Immature natural killer cell (primary cell): ENCODE measurements at places on chromosomes 11 and 22. TPM values are rescaled to one million over a fixed set of nuclear protein-coding genes. Genes with fewer than 3 reads are reported as not detected.

GRCh38 chr22:43925433-43926348 lies 2.1 kb downstream of the PNPLA3 start:
- H3K27ac ChIP-seq: peak overlapping the region; percentile 35
- H3K4me3 ChIP-seq: peak overlapping the region; percentile 62
- H3K36me3 ChIP-seq: no peaks in the 10 kb centered on the region
- H3K27me3 ChIP-seq: peaks cover 5% of the 10 kb centered on the region

DNA sequence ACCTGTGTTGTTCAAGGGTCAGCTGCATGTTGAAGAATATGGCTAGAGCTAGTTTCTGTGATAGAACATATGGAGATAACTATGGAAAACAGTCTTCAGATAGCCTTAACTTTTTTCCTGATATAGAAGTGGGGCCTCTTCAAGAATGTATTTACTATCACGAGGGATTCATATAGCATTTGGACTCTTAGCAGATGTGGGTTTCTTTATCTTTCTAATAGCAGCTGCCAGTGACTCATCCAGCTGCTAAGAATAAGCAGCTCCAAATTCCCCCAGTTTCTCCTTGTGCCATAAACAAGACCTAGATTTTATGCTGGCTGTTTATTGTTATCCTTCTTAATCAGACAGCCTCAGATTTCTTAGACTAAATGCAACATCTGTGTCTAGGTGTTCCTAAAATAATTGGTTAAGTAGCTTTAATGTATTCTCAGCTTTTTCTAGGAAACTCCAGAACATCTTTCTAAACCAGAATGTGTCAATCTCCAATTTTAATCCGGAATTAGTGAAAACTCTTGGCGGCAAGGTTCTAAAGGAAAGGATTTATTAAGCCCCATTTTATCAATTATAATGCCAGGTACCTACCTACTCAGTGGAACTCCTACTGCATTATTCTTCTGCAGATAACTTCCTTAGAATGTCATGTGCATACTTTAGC lies 119.8 kb downstream of the CSTPP1 start:
- peaks cover 17% of the 10 kb centered on the region for H3K36me3 ChIP-seq
- no peak overlapping the region for H3K4me3 ChIP-seq
- H3K27ac ChIP-seq: no peak overlapping the region
- no peaks in the 10 kb centered on the region for H3K27me3 ChIP-seq
- H3K4me1 ChIP-seq: no peaks in the 10 kb centered on the region
- DNase-seq: no peak

GRCh38 chr11:64536396-64536941 lies 54.6 kb upstream of the SLC22A12 start:
- no peak for DNase-seq
- H3K27ac ChIP-seq: no peak overlapping the region
- peaks cover 7% of the 10 kb centered on the region for H3K27me3 ChIP-seq
- no peaks in the 10 kb centered on the region for H3K4me1 ChIP-seq

The CCDC81 gene
- polyA plus RNA-seq: not detected

DNA sequence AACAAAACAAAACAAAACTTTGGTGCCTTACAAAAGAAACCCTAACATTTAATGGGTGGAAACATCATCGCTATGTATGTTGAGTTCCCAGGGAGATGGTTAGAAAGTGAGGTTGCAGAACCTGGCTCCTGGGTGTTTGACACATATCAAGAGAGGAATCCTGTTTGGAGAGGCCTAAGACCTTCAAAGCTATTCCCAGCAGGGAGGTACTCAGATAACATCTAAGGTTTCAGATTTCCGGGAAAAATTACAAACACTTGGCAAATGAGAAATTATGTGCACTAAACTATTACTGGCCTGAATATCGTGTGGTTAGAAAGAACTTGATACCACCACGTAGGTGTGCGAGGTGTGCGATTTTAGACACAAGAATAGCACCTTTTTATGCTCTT lies 18.5 kb downstream of the TRIM5 start:
- no peak overlapping the region for H3K27ac ChIP-seq
- peaks cover 56% of the 10 kb centered on the region for H3K36me3 ChIP-seq
- H3K4me3 ChIP-seq: no peak overlapping the region
- no peak for DNase-seq
- H3K27me3 ChIP-seq: no peaks in the 10 kb centered on the region

DNA sequence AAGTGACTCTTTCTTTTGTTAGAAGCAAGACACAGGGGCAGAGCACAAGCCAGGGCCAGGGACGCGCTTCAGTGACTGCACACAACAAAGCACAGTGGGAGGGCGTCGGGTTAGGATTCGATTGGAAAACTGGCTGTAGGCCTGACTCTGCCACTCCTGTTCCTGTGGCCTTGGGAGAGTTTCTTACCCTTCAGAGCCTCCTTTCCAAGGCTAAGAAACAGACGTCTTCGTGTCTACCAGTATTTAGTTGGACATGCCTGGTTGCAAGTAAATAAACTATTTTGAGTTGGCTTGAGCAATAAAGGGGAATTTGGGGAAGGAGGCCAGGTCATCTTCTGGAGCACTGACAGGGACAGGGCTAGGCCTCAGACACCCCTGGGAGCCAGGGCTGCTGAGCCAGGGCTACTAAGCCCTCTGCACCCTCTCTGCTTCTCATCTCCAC lies 549.1 kb downstream of the INSC start:
- no peak for DNase-seq
- no peak overlapping the region for H3K27ac ChIP-seq
- H3K4me3 ChIP-seq: no peak overlapping the region
- H3K36me3 ChIP-seq: no peaks in the 10 kb centered on the region
- H3K27me3 ChIP-seq: peaks cover 10% of the 10 kb centered on the region

DNA sequence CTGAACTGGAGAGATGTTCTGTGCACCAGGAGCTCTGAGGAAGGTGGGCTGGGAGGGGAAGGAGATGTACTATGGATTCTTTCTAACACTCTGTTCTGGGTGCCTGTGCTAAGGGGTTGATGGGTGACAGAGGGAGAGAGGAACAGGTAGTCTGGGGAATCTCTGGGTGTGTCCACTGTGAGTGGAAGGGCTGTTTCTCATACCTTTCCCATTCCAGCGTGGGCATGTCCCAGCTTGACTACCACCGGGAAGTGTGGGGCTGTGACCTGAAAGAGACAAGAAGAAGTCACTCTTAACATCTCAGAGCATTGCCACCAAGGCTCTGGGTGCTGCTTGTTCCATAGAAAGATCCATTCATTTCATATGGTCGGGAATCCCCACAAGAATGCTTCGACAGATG lies 121.9 kb downstream of the FBXO7 start:
- H3K4me1 ChIP-seq: no peaks in the 10 kb centered on the region
- H3K36me3 ChIP-seq: no peaks in the 10 kb centered on the region
- no peak overlapping the region for H3K4me3 ChIP-seq
- no peak for DNase-seq
- H3K27ac ChIP-seq: no peak overlapping the region

- no peaks in the 10 kb centered on the region for H3K4me1 ChIP-seq
- no peak overlapping the region for H3K4me3 ChIP-seq
- H3K27ac ChIP-seq: no peak overlapping the region
Measured at GRCh38 chr22:26894362-26894761, 237.0 kb downstream of the MIAT start.

DNA sequence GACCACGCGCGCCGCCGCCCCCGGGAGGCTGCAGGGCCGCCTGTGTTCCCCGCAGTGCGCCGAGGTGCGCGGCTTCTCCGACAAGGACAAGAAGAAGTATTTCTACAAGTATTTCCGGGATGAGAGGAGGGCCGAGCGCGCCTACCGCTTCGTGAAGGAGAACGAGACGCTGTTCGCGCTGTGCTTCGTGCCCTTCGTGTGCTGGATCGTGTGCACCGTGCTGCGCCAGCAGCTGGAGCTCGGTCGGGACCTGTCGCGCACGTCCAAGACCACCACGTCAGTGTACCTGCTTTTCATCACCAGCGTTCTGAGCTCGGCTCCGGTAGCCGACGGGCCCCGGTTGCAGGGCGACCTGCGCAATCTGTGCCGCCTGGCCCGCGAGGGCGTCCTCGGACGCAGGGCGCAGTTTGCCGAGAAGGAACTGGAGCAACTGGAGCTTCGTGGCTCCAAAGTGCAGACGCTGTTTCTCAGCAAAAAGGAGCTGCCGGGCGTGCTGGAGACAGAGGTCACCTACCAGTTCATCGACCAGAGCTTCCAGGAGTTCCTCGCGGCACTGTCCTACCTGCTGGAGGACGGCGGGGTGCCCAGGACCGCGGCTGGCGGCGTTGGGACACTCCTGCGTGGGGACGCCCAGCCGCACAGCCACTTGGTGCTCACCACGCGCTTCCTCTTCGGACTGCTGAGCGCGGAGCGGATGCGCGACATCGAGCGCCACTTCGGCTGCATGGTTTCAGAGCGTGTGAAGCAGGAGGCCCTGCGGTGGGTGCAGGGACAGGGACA lies 2.7 kb downstream of the NLRP6 start:
- peaks cover 14% of the 10 kb centered on the region for H3K27me3 ChIP-seq
- H3K27ac ChIP-seq: no peak overlapping the region
- H3K4me3 ChIP-seq: peak overlapping the region; percentile 82
- peaks cover 57% of the 10 kb centered on the region for H3K4me1 ChIP-seq
- peaks cover 4% of the 10 kb centered on the region for H3K36me3 ChIP-seq
- peak; percentile 35 for DNase-seq

GRCh38 chr11:12497431-12497830 lies 120.1 kb downstream of the PARVA start:
- no peak for DNase-seq
- no peaks in the 10 kb centered on the region for H3K36me3 ChIP-seq
- H3K4me3 ChIP-seq: no peak overlapping the region
- no peaks in the 10 kb centered on the region for H3K27me3 ChIP-seq
- H3K4me1 ChIP-seq: no peaks in the 10 kb centered on the region

The DGAT2 gene
- polyA plus RNA-seq: 0.63 TPM

The CENPM gene
- polyA plus RNA-seq: 4.3 TPM

The TUB gene
- not detected for polyA plus RNA-seq

- no peaks in the 10 kb centered on the region for H3K36me3 ChIP-seq
- no peaks in the 10 kb centered on the region for H3K4me1 ChIP-seq
- no peak for DNase-seq
- H3K4me3 ChIP-seq: no peak overlapping the region
- peaks cover 2% of the 10 kb centered on the region for H3K27me3 ChIP-seq
Measured at GRCh38 chr11:107275632-107276031, 182.0 kb downstream of the CWF19L2 start.

The NRIP3 gene
- 0.19 TPM for polyA plus RNA-seq

- H3K4me3 ChIP-seq: no peak overlapping the region
- H3K27me3 ChIP-seq: peaks cover 2% of the 10 kb centered on the region
- no peak overlapping the region for H3K27ac ChIP-seq
- no peaks in the 10 kb centered on the region for H3K36me3 ChIP-seq
Measured at GRCh38 chr22:44304354-44304753, 8.4 kb downstream of the SHISAL1 start.

The PLEKHB1 gene
- 5.8 TPM for polyA plus RNA-seq

The C11orf86 gene
- not detected for polyA plus RNA-seq

- no peak for DNase-seq
- H3K4me3 ChIP-seq: no peak overlapping the region
- no peaks in the 10 kb centered on the region for H3K27me3 ChIP-seq
- H3K4me1 ChIP-seq: peaks cover 11% of the 10 kb centered on the region
- no peaks in the 10 kb centered on the region for H3K36me3 ChIP-seq
Measured at GRCh38 chr11:64058494-64058893, 22.8 kb downstream of the FLRT1 start.

The TAF10 gene
- polyA plus RNA-seq: 334 TPM

DNA sequence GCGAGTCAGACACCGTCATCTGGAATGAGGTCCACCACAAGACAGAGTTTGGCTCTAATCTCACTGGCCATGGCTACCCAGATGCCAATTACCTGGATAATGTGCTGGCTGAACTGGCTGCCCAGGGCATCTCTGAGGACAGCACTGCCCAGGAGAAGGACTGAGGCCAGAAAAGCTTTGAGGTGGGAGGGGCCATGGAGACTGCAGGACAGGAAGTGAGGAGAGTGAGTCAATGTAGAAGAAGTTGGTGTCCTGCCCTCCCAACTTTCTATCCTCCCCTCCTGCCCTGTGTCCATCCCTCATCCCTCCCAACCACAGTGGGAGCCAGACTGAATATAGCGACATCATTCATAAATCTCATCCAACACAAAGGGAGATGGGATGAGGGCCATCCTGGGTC lies 8.0 kb downstream of the MPEG1 start:
- no peak for DNase-seq
- no peak overlapping the region for H3K4me3 ChIP-seq
- H3K27me3 ChIP-seq: peaks cover 1% of the 10 kb centered on the region
- H3K36me3 ChIP-seq: no peaks in the 10 kb centered on the region
- peaks cover 16% of the 10 kb centered on the region for H3K4me1 ChIP-seq

The SERPING1 gene
- polyA plus RNA-seq: not detected

DNA sequence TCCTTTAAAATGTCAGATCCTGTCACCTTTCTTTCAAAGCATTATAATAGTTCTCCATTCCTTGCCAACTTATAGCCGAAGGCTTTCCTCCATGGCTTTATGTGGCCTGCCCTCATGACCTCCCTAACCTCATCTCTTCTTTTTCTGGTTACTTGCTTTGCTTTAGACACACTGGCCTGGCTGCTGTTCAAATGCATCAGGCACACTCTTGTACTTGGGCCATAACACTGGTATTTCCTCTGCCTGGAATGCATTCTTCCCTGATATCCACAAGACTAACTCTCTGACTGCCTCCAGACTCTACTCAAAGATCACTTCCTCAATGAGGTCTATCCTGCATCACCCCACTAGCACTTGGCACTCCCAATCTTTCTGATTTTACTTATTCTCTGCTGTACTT lies 710.3 kb downstream of the KCNA4 start:
- no peak overlapping the region for H3K4me3 ChIP-seq
- H3K4me1 ChIP-seq: no peaks in the 10 kb centered on the region
- no peak for DNase-seq
- H3K36me3 ChIP-seq: no peaks in the 10 kb centered on the region

GRCh38 chr11:95699631-95700470 lies 89.7 kb downstream of the FAM76B start:
- no peaks in the 10 kb centered on the region for H3K27me3 ChIP-seq
- no peak for DNase-seq
- peaks cover 26% of the 10 kb centered on the region for H3K4me1 ChIP-seq
- H3K4me3 ChIP-seq: peak overlapping the region; percentile 64
- H3K27ac ChIP-seq: peak overlapping the region; percentile 82
- H3K36me3 ChIP-seq: no peaks in the 10 kb centered on the region

- no peak overlapping the region for H3K27ac ChIP-seq
- no peaks in the 10 kb centered on the region for H3K36me3 ChIP-seq
- no peak overlapping the region for H3K4me3 ChIP-seq
- H3K4me1 ChIP-seq: peaks cover 4% of the 10 kb centered on the region
Measured at GRCh38 chr11:2781408-2782274, 81.8 kb upstream of the KCNQ1OT1 start.

GRCh38 chr11:2200536-2200935 lies 28.9 kb upstream of the TH start:
- peaks cover 16% of the 10 kb centered on the region for H3K4me1 ChIP-seq
- peaks cover 1% of the 10 kb centered on the region for H3K27me3 ChIP-seq
- H3K4me3 ChIP-seq: no peak overlapping the region

DNA sequence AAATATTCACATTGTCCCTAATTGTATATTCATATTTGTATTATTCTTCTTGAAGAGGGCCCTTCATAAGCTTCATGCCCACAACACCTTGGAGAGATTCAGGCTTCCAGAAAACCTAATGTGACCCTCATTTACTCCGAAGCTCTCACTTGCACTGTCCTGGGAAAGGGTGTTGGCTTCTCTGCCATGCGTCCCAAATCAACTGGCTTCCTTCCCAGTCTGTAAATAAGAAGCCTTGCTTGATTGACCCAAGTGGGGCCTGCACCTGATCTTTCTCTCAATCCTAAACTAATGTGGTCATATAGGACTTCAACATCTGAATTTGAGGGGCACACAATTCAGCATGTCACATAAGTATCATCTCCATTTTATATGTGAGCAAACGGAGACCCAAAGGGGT lies 40.5 kb upstream of the ZBTB16 start:
- H3K36me3 ChIP-seq: no peaks in the 10 kb centered on the region
- no peak for DNase-seq
- H3K27me3 ChIP-seq: peaks cover 7% of the 10 kb centered on the region
- no peak overlapping the region for H3K27ac ChIP-seq

- no peak for DNase-seq
- H3K4me1 ChIP-seq: no peaks in the 10 kb centered on the region
- H3K4me3 ChIP-seq: no peak overlapping the region
- H3K27me3 ChIP-seq: no peaks in the 10 kb centered on the region
Measured at GRCh38 chr11:80955588-80955987, 1514.8 kb upstream of the TENM4 start.

The RRM1 gene
- polyA plus RNA-seq: 26.2 TPM
